DMS79 treated with DMSO at 0.1 percent for 48 hours (cell line): ENCODE measurements at places on chromosomes 4 and X.

GRCh38 chr4:76703123-76703490, 194.8 kb downstream of the SOWAHB start:
- DNase-seq: no peak

GRCh38 chr4:86531440-86531839, 62.7 kb upstream of the PTPN13 start:
- DNase-seq: no peak

GRCh38 chr4:142350871-142351270, 495.2 kb downstream of the INPP4B start:
- no peak for DNase-seq

DNA sequence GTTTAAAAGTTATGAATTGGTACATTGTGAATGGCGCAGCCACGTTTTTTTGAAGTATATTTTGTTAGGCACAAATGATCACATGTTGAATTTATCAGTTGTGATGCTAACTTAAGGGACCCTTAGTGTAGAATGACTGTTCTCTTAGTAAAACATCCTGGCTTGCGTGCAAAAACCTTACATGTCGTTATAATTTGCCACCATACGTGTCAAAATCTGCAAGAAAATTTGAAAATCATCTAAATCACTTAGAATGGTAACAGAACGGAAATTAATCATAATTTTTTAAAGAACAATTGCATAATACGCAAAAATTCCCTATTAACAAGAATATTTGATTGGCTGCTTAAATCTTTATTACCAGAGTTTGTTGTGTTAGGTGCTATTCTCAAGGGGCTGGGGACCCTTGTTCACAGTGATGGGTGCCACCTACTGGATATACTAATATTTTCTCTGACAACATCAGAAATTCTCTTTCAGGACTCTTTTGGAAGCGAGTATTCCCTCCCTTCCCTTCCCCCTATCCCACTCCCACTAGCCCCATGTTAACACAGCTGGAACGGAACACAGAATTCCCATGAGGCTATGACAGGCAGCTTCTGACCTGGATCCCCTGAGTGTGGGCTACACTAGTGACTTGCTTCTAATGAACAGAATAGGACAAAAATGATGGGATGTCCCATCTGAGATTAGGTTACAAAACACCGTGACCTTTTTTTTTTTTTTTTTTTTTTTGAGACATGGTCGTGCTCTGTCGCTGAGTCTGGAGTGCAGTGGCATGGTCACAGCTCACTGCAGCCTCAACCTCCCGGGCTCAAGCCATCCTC, 71.8 kb downstream of the SUPT20HL2 start:
- DNase-seq: no peak

- DNase-seq: peak; percentile 68
Measured at GRCh38 chrX:16719334-16720084, at the start of gene SYAP1. SYAP1 (plus strand) TSS chrX:16719612; CDS start chrX:16719725, 113 bp downstream.

DNA sequence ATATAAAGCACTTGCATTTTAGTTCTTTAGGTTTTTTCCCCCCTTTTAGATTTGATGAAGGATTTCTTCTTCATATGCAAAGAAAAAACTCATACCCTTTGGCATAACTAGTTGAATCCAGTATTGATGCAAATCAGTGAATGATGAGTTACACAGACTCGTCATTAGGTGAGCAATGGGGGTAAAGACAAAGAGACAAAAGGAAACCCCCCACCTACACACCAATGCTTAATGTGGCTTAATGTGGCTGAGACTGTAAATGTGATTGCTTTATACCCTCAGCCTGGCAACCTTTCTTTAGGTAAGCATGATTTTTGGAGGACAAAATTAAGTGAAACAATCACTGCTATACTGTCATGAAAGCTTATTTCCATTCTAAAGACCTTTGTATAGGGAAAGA, 39.5 kb downstream of the CD40LG start:
- DNase-seq: no peak

DNA sequence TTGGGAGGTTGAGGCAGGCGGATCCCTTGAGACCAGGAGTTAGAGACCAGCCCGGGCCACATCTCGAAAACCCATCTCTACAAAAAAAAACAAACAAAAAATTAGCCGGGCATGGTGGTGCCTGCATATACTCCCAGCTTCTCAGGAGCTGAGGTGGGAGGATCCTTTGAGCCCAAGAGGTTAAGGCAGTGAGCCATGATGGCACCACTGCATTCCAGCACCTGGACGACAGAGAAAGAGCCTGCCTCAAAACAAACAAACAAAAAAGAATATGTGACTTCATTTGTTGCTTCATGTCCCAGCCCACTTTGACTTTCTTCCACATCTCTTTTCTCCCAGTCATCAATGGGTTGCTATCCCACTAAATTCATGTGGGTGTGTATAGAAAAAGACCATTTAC, 79.7 kb downstream of the BCOR start:
- no peak for DNase-seq

DNA sequence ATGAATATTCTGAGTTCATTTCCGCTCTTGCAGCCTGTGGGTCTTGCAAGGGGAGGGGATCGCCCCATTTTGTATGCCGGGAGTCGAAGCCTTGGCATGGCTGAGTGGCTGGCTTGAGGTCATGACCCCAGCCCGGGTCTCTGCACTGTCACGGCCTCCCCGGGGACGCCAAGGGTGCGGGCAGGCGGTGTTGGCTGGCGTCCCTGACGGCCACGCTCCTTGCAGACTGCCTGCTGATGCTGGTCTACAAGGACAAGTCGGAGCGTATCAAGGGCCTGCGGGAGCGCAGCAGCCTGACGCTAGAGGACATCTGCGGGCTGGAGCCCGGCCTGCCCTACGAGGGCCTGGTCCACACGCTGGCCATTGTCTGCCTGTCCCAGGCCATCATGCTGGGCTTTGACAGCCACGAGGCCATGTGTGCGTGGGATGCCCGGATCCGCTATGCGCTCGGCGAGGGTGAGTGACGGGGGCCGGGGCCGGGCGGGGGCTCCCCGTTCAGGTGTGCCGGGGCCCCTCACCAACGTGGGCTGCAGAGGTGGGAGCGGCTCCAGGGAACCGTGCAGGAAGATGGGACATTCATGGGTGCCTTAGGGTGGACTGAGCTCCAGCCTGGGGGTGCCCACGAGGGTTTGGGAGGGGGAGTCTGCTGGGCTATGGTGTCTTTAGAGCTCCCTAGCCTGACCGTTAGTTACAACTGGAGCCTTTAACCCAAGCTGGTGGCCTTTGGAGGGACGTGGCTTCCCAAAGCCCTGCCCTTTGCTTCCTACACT, 10.3 kb downstream of the DOK7 start:
- no peak for DNase-seq

DNA sequence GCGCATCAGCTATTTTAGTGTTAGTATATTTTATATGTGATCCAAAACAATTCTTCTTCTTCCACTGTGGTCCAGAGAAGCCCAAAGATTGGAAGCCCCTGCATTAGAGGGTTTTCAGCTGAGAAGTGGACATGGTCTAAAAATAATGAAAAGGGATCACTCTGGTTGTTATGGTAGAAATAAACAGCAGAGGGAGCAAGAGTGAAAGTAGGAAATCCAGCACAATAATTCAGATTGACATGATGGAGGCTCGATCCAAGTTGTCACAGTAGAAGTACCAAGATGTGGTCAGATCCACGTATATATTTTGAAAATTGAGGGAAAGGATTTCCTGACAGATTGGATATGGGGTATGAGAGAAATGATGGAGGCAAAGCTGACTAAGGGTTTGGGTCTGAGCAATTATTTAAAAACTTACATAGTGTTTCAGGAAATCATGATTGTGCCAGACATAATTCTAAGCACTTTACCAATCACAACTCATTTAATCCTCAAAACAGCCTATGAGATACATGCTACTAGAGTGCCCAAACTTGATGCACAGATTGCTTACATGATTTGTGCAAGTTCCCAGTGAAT, 17.0 kb upstream of the TMEM144 start:
- DNase-seq: no peak
